ENCODE measurements at places on chromosomes 16 and 17. TPM values are rescaled to one million over a fixed set of nuclear protein-coding genes. Genes with fewer than 3 reads are reported as not detected.

PSMD11 gene
- 33.1 TPM for total RNA-seq

CRISPLD2 gene
- total RNA-seq, result 4.1 TPM

CYB5D1 gene
- total RNA-seq, result 9.6 TPM

TTLL6 gene
- total RNA-seq, result 0.67 TPM

TAOK1 gene
- 26.7 TPM for total RNA-seq

TSNAXIP1 gene
- total RNA-seq, result 0.94 TPM

TBC1D28 gene
- total RNA-seq, result not detected

DNA sequence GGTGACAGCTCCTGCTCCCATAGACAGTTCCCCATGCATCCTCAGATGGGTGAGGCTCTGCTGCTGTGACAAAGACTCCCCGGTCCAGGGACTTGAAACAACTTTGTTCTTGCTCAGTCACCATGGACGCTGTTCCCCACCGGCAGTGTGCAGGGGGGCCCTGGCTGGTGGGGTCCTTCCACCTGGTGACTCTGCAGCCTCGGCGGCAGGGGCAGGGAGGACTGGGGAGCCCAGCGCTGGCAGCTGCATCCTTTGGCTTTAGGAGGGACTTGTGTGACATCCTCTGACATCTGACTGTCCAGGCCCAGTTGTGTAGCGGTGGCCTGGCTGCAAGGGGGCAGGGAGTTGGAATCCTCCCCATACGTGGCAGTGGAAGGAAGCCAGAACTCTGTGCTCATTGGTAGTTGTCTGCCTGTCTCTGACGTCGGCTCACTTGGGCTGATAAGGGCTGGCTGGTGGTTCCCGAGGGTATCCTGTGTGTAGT, 107.3 kb downstream of the CMIP start:
- DNase-seq, result no peak
- no peak overlapping the region for H3K4me3 ChIP-seq
- H3K4me1 ChIP-seq, result peaks cover 8% of the 10 kb centered on the region
- no peaks in the 10 kb centered on the region for H3K27me3 ChIP-seq

- H3K27me3 ChIP-seq, result no peaks in the 10 kb centered on the region
- no peaks in the 10 kb centered on the region for H3K36me3 ChIP-seq
- H3K4me1 ChIP-seq, result no peaks in the 10 kb centered on the region
- no peak overlapping the region for H3K27ac ChIP-seq
- H3K4me3 ChIP-seq, result no peak overlapping the region
Observed at GRCh38 chr17:79323566-79323965, 248.9 kb downstream of the ENGASE start.

- H3K27ac ChIP-seq, result no peak overlapping the region
- H3K27me3 ChIP-seq, result no peaks in the 10 kb centered on the region
- no peak for DNase-seq
- H3K4me3 ChIP-seq, result no peak overlapping the region
- H3K4me1 ChIP-seq, result no peaks in the 10 kb centered on the region
Observed at GRCh38 chr17:5587438-5588032, 3.2 kb upstream of the NLRP1 start.

DNA sequence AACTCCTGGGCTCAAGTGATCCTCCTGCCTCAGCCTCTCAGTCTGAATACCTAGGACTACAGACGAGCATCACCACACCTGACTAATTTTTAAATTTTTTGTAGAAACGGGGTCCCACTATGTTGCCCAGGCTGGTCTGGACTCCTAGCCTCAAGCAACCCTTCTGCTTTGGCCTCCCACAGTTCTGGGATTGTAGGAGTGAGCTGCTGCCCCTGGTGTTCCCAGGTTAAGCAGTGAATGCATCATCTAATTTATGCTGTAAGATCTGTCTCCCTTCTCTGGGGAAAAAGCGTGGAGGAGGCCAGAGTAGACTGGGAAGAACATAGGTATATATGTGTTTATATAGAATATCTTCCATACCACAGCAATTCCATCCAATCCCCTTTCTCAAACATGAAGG, 6.6 kb upstream of the N4BP1 start:
- H3K27ac ChIP-seq, result no peak overlapping the region
- DNase-seq, result no peak
- peaks cover 3% of the 10 kb centered on the region for H3K4me1 ChIP-seq
- H3K27me3 ChIP-seq, result no peaks in the 10 kb centered on the region
- H3K4me3 ChIP-seq, result no peak overlapping the region

GRCh38 chr17:29514792-29515191, 52.0 kb downstream of the ABHD15 start:
- no peaks in the 10 kb centered on the region for H3K27me3 ChIP-seq
- H3K4me1 ChIP-seq, result no peaks in the 10 kb centered on the region
- no peak overlapping the region for H3K4me3 ChIP-seq
- DNase-seq, result no peak
- H3K36me3 ChIP-seq, result peaks cover 38% of the 10 kb centered on the region

DNA sequence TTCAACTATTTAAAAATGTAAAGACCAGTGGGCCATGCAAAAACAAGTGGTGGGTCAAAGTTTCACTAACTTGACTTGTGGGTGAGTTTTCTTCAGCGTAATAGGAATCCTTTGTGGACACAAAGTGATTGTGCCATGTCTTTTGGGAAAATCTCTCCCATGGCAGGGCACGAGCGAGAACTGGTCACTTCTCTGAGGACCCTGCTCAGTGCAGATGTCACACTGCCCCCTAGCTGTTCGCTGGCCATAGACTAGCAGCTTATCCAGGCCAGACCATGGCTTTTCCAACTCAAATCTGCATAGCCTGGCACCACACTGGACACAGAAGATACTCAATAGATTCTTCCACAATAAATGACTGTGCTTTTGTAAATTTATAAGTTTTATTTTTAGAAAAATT, 306.0 kb upstream of the CCL2 start:
- no peak overlapping the region for H3K27ac ChIP-seq
- no peak for DNase-seq
- H3K4me1 ChIP-seq, result no peaks in the 10 kb centered on the region
- no peaks in the 10 kb centered on the region for H3K36me3 ChIP-seq
- no peak overlapping the region for H3K4me3 ChIP-seq

GRCh38 chr16:85204242-85205010, 92.2 kb upstream of the CIBAR2 start:
- H3K4me1 ChIP-seq, result peaks cover 23% of the 10 kb centered on the region
- DNase-seq, result peak; percentile 52
- H3K36me3 ChIP-seq, result no peaks in the 10 kb centered on the region
- H3K4me3 ChIP-seq, result no peak overlapping the region
- H3K27me3 ChIP-seq, result no peaks in the 10 kb centered on the region

DNA sequence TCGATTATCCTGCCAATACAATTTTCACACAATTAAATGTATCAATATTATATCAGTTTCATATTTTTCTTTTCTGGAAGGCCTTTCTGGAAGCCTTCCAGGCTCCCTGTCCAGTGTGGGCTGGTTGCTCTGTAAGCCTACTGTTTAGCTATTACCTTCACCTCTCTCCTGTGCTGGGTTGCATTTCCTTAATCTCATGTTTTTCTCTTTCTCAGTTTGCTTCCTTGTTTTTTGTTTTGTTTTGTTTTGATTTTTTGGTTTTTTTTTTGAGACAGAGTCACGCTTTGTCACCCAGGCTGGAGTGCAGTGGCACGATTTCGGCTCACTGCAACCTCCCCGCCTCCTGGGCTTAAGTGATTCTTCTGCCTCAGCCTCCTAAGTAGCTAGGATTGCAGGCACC, 6.8 kb downstream of the SEPHS2 start:
- DNase-seq, result no peak
- no peaks in the 10 kb centered on the region for H3K27me3 ChIP-seq
- H3K27ac ChIP-seq, result no peak overlapping the region

- H3K27ac ChIP-seq, result no peak overlapping the region
- no peak for DNase-seq
- no peaks in the 10 kb centered on the region for H3K4me1 ChIP-seq
- no peak overlapping the region for H3K4me3 ChIP-seq
- no peaks in the 10 kb centered on the region for H3K36me3 ChIP-seq
- no peaks in the 10 kb centered on the region for H3K27me3 ChIP-seq
Observed at GRCh38 chr16:31568577-31569359, 41.1 kb downstream of the AHSP start.

GRCh38 chr16:59259950-59260319, 525.8 kb upstream of the GOT2 start:
- no peaks in the 10 kb centered on the region for H3K36me3 ChIP-seq
- H3K27me3 ChIP-seq, result no peaks in the 10 kb centered on the region
- no peak overlapping the region for H3K4me3 ChIP-seq
- no peaks in the 10 kb centered on the region for H3K4me1 ChIP-seq

DNA sequence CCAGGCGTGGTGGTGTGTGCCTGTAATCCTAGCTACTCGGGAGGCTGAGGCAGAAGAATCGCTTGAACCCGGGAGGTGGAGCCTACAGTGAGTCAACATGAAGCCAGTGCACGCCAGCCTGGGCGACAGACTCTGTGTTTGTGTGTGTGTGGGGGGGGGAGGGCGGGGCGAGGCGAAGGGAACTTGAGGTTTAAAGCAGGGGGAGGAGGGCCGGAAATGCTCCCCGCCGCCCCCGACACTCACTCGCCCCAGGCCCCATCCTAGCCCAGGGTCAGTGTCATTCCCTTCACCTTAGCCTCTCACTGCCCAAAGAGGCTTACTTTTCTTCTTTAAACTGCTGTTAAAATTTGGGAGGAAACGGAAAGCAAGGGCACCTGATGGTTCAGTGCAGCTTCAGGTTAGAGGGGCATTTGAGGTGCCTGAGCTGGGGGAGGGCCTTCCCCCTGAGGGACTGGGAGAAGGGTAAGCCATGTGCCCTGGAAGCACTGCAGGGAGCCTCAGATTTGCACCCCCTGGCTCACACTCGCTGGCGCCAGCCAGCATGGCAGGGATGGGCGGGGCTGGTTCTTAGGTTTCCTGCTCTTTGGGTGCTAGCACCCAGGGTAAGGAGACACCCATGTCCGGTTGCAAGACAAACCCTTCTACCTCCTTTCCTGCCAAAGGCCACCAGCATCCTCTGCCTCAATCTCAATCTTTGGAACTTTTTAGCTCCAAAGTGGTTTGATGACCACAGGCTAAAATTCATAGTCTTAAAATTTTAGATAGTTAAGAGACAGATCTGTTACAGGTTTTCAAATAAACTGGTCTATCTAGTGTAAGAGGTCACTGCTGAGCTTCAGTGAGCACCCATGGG, 2.2 kb upstream of the LIMD2 start:
- H3K4me1 ChIP-seq, result no peaks in the 10 kb centered on the region
- no peak for DNase-seq
- no peak overlapping the region for H3K27ac ChIP-seq
- no peaks in the 10 kb centered on the region for H3K36me3 ChIP-seq
- no peak overlapping the region for H3K4me3 ChIP-seq
- no peaks in the 10 kb centered on the region for H3K27me3 ChIP-seq

DNA sequence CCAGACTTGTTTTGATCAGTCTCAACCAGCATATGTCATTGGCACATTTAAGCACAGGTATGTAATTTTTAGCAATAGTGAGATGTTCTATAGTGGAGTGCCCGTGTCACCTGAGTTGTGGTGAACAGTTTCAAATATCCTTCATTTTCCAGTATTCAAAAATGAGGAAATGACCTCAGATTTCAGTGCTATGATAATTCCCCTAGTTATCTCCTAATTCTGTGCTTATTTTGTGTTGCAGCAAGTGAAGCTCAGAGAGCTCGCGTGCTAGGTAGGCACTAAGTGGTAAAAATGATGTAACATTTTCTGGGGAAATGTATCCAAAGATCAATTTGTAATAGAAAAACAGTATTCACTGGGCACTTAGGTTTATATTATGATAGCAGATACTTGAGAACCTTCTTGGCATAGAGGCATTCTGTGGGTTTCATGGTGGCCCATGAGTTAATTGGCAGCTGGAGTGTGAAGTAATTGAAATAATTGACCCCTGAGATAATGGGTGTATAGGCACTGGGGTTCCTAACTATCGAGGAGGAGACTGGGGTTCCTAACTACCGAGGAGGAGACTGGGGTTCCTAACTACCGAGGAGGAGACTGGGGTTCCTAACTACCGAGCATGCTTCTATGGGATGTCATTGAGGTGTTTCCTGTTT, 159.1 kb downstream of the PRKCA start:
- H3K4me3 ChIP-seq, result no peak overlapping the region
- no peak for DNase-seq
- H3K4me1 ChIP-seq, result no peaks in the 10 kb centered on the region

DNA sequence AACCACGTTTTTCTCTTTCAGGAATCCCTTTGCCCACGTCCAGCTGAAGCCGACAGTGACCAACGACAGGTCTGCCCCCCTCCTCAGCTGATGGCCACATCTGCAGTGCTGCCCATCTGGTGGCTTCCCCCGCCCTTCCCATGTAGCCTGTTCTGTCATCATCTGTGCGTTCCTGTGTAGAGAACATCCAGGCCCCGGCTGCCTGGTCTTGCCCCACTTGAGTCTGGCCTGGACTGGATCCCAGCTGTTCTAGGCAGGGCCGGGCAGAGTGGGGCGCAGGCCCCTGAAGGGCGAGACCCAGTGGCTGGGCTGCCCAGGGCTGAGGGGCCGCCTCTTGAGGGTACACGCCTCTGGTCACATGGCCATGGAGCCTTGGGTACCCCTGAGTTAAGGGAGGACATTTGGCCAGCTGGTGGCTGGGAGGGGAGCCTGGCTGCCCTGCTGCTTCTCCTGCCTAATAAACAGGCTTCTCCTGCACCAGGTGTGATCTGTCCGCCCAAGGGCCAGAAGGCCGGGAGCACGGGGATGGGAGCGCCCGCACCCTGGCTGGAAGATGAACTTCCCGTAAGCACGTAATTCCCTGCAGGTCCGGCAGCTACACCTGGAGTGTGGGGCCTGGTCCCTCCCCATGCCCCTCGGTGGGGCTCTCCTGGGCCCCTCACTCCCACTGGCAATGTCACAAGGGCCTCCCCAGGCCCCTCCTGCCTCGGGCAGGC, 49.4 kb upstream of the PVALEF start:
- no peak for DNase-seq
- no peaks in the 10 kb centered on the region for H3K27me3 ChIP-seq
- H3K27ac ChIP-seq, result no peak overlapping the region
- H3K36me3 ChIP-seq, result peaks cover 11% of the 10 kb centered on the region
- no peaks in the 10 kb centered on the region for H3K4me1 ChIP-seq
- no peak overlapping the region for H3K4me3 ChIP-seq

- no peaks in the 10 kb centered on the region for H3K27me3 ChIP-seq
- no peaks in the 10 kb centered on the region for H3K36me3 ChIP-seq
- peaks cover 7% of the 10 kb centered on the region for H3K4me1 ChIP-seq
- H3K27ac ChIP-seq, result peak overlapping the region; percentile 63
Observed at GRCh38 chr17:10797476-10798328, 6.2 kb downstream of the TMEM238L start.

GRCh38 chr16:3953728-3954410, 73.4 kb upstream of the CREBBP start:
- H3K36me3 ChIP-seq, result no peaks in the 10 kb centered on the region
- DNase-seq, result no peak
- H3K4me3 ChIP-seq, result no peak overlapping the region

DNA sequence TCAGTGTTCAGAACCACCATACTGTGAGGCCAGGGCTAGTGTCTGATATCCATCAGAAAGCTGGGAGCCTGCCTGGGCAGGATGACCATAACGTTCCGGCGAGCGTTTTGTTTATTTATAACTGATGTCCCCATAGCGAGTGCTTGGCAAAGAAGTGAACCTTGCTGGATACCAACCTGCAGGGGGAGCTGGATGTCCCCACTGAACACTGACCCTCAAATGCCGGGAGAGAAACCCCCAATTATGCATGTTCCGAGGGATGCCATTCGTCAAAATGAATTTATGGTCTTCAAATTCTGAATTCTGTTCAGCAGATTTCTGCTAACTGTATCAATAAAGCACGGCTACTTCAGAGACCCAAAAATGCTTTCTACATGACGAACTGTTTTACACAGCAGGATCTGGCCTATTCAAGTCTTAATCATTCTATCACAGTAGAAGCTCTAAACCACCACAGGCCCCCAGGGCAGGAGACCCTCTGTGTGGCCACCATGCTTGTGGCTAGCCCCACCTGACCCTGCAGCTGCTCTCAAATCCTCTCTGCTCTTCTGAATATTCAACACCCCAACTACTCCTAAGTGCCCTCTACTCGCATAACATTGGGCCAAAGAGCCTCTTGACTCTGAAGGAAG, 15.2 kb downstream of the MED24 start:
- H3K4me1 ChIP-seq, result no peaks in the 10 kb centered on the region
- peaks cover 6% of the 10 kb centered on the region for H3K36me3 ChIP-seq
- no peak for DNase-seq
- no peak overlapping the region for H3K4me3 ChIP-seq
